ENCODE measurements at places on chromosomes 3 and 15.

DNA sequence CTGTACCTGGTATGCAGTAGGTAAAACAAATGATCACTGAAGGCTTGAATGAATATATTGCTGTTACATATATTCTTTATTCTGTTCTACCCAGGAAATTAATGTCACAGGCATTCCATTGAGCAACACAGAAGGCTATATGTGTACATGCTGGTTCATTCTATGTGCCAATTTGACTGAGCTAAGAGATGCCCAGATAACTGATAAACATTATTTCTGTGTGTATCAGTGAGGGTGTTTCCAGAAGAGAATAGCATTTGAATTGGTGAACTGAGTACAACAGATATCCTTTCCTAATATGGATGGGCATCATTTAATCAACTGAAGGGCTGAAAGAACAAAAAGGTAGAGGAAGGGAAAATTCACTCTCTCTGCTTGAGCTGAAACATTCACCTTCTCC, 886.8 kb downstream of the FHIT start:
- DNase-seq: peak; percentile 11

GRCh38 chr15:78179906-78180305, 30.7 kb downstream of the IDH3A start:
- no peak for DNase-seq

GRCh38 chr3:61559136-61559731, 2.1 kb upstream of the PTPRG start:
- no peak for DNase-seq

DNA sequence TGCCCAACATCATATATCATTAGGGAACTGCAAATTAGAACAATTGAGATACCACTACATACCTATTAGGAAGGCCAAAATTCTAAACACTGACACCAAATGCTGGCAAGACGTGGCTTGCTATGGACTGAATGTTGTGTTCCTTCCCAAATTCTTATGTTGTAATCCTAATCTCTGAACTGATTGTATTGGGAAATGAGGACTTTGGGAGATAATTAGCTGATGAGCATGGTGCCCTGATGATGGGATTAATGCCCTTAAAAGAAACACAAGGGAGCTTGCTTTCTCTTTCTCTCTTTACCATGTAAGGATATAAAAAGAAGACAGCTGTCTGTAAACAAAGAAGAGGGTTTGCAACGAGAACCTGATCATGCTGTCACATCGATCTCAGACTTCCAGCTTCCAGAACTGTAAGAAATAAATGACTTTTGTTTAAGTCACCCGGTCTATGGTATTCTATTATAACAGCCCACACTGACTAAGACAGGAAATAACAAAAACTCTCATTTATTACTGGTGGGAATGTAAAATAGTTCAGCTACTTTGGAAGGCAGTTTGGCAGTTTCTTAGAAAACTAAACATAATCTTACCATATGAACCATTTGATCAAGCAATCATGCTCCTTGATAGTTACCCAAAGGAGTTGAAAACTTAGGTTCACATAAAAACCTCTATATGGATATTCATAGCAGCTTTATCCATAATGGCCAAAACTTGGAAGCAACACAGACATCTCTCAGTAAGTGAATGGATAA, 458.3 kb upstream of the CBLB start:
- no peak for DNase-seq

DNA sequence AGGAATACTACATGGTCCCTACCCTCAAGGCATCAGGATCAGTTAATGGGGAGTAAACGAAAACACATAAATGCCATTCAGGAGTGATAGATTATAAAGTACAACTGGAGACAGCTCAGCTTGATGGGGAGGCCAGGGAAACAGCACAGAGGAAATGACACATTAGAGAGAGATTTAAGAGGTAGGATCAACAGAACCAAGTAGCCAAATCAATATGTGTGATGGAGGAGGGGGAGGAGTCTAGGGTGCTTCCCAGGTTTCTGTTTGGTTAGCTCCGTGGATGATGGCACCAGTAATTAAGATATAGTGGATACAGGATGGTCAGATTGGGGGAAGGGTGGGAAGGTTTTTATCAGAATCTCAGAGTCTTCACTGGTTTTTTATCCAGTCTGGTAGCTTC, 229.5 kb upstream of the ROPN1 start:
- no peak for DNase-seq

DNA sequence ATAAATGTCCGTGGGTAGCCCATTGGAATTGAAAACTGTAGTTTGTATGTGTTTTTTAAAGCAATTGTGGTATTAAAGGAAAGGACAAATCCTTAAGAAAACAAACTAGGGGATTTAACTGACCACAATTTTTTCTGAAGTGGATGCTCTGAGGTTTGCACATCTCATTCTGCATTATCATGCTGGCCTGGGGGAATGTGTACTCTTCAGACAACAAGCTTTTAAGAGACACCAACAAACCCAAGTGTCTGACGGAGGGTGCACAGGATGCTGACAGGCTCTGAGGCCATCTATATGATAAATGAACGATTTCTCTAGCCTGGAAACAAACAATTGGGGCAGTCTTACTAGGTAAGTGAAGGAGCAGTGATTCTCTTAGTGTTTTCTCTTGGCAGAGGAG, 9.1 kb downstream of the LINS1 start:
- DNase-seq: no peak

- no peak for DNase-seq
Observed at GRCh38 chr3:61331929-61332552, 80.8 kb upstream of the FHIT start.

Measured in hematopoietic multipotent progenitor cell treated with erythropoietin and hydrocortisone succinate and interleukin-3 and kit ligand, for 4 days (in vitro differentiated cells).